Fibroblast of upper back skin (primary cell): ENCODE measurements at places on chromosomes 3 and 15.

- DNase-seq, result no peak
These were observed 759.4 kb downstream of the ROBO2 start for GRCh38 chr3:77799278-77799677.

- DNase-seq, result peak; percentile 85
These were observed 17.2 kb upstream of the ADIPOQ start for GRCh38 chr3:186825294-186825821.

GRCh38 chr3:127182431-127182830, 10.5 kb upstream of the PRR23E start:
- no peak for DNase-seq

DNA sequence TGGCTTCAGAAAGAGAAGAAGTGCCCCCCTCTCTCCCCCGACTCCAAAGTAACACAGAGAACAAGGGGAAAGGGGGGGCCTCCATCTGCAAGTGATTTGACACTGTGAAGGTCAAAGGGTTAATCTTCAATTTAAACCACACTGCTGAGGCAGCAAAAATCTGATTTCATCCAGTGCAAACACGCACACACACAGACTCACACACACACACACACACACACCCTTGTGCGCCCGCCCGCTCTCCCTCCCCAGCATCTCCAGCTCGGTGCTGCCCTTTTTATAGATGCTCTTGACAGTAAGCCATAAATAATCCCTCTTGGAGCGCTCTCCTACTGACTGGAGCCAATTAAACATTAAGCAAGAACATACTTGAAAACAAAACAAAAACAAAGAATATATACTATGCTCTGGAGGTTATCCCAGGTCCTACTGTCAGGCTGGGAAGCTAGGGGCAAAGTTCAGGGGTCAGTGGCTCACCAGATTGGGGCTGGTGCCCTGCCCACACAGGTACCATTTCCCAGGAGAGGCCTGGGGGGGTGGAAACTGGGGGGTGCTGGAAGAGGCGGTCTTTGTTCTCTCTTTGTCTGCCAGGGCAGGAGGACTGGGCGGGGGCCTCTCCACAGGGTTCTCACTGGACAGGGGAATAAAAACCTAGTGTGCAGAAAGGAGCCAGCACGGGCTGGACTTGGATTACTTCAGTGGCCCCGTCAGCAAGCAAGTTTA, 16.3 kb downstream of the BMF start:
- peak; percentile 96 for DNase-seq

GRCh38 chr3:46693038-46693891, at the start of gene ALS2CL:
TSS of gene ALS2CL (minus strand) at chr3:46693679. CDS start at chr3:46689440, 4,239 bp downstream.
- DNase-seq, result no peak

DNA sequence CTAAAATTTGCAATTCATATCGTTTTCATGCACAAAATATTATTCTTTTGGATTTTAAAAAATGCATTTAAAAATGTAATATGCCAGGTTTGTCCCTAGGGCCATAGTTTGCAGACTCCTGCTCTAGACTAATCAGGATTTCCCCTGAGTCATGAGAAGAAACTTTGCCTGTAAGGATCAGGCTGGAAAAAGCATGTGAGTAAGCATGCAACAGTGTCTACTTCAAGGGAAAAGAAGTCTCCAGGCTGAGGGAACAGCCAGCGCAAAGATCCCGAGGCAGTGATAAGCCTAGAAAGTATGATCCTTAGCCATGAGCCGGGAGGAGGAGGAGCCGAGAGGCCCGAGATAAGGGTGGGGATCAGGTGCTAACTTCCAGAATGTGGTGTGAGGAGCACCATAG, 382.8 kb upstream of the CFAP20DC start:
- peak; percentile 51 for DNase-seq

GRCh38 chr3:63351159-63352007, 73.3 kb downstream of the SYNPR start:
- DNase-seq, result peak; percentile 72

- no peak for DNase-seq
These were observed 12.0 kb upstream of the ZNF592 start for GRCh38 chr15:84736375-84736774.

- DNase-seq, result no peak
These were observed 52.4 kb upstream of the CMTM8 start for GRCh38 chr3:32186097-32186496.

DNA sequence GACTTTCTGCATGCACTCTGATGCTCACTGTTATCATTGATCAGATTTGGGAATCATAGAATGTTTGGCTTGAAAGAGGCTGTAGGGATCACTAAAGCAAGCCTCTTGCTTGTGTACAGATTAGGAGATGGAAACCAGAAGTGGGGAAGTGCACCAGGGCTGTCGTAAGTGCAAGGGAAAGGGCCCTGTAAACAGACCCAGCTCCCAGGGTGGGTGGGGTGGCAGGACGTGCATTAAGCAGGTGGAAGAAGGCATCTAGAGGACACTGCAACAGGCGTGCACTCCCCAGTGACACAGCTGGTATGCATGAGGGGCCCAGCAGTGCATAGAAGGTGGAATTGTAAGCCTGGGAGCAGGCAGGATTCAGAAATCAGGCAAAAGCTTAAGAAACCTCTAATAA, 58.0 kb upstream of the SLC7A14 start:
- DNase-seq, result no peak

- no peak for DNase-seq
These were observed 59.8 kb upstream of the IP6K2 start for GRCh38 chr3:48776854-48777253.

DNA sequence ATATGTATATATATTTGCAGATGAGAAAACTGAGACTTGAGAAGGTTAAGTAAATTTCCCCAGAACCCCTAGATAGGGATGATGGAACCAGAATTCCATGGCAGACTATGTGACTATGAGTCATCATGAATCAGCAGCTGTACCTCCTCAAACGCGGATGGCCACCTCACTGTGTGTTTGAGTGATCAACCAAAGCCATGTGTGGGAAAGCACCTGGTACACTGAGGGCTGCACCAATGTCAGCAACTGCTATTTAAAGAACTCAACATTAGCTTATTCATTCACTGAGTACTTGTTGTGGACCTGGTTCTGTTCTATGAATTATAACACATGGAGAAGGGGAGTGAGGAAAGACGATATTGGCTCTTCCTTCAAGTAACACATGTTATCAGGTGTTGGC, 377.0 kb downstream of the GAP43 start:
- peak; percentile 92 for DNase-seq

GRCh38 chr3:86990734-86991481, at the start of gene VGLL3:
TSS of gene VGLL3 (minus strand) at chr3:86991149. CDS start at chr3:86990743, 406 bp downstream.
- DNase-seq, result peak; percentile 87

- no peak for DNase-seq
These were observed 6.6 kb downstream of the NRROS start for GRCh38 chr3:196645897-196646665.

GRCh38 chr15:64930019-64930652, 18.4 kb downstream of the ANKDD1A start:
- DNase-seq, result no peak

- no peak for DNase-seq
These were observed 266.9 kb upstream of the STT3B start for GRCh38 chr3:31265646-31266428.
